ENCODE measurements at places on chromosomes 2 and 18.

DNA sequence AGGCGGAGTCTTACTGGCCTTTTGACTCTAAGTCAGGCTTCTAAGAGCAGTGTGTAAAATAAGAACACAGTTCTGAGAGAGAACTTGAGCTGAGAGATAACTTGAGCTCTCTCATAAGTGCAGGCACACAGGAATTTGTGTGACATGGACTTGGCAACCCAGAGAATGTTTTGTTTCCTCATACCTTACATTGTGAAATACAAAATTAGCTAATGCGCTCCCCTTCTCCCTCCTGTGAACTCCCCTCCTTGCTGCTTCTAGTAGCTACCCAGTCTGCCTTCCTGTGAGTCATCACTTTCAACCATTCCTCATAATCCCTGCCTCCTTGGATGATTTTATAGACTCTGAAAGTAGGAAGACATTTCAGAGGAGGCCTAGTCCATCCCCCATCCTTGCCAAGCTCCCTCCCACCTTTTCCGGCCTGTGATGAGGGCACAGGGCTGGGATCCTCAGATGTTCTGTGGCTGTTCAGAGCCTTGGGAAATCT lies 22.6 kb downstream of the FER1L5 start:
- no peak for DNase-seq

GRCh38 chr18:25144820-25145219 lies 207.1 kb downstream of the ZNF521 start:
- DNase-seq: no peak

DNA sequence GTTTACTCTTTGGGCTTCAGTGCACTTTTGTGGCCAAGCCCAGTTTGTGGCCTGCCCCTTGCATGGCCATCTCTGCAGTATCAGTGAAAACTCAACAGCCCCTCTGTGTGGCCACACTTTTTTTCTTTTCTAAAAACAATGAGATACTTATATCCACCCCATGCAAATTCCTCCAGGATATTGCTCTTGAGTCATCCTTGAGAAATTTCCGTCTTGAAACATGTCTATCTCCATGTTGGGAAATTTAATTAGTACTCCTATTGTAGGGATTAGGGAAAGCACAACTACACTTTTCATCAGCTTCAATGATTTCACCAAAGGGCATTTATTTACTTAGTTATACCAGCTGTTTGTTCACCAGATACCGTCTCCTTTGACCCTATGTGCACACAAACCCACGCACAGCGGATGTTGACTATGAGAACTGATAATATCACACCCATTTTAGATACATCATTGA lies 993.1 kb downstream of the TSN start:
- DNase-seq: no peak

- no peak for DNase-seq
These were observed 243.0 kb downstream of the RPRM start for GRCh38 chr2:153235516-153235915.
